Heart left ventricle (tissue), 16 donors: ENCODE measurements at places on chromosomes 16 and 17. TPM values are rescaled to one million over a fixed set of nuclear protein-coding genes. Genes with fewer than 3 reads are reported as not detected.

DNA sequence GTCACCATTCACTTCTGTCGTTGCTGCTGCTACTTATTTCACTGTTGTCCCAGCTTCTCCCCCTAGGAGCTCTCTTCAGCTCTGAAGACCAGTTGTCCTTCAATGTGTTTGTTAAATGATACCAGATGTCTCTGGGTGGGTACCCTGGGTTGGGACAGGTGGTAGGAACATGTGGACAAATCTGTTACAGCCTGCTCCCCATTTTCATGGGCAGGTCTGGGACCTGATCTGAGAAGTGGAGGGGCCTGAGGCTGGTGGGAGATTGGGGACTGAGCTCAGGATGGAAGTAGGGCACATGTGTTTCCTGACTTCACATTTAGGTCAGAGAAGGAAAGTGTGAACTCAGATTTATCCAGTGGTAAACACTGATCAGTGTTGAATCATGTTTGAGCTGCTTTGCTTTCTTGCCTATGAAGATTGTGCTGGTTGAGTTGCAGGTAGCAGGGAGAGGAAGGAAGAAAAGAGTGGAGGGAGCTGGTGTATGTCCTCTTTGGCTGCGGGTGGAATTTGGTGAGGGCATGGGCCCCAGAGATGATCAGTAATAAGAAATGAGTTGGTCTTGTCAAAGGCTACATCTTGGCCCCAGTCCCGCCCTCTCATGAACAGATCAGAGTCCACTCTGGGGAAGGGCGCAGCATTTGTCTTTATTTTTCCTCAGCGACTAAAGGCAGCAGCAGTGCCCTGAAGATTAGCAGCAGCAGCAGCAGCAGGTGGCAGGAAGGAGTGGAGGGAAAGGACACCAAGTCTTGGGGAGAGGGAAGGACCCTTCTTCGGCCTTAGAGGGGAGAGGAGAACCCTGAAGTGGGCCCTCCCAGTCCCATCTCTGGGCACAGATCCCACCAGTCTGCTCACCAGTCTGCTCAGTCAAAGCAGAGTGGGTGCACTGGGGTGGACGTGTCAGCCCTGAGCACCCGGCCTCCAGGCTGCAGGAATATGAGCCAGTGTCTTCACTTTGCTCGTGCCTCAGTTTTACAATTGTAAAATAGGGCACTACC is 6.1 kb upstream of the EFTUD2 start:
- DNase-seq = no peak

DNA sequence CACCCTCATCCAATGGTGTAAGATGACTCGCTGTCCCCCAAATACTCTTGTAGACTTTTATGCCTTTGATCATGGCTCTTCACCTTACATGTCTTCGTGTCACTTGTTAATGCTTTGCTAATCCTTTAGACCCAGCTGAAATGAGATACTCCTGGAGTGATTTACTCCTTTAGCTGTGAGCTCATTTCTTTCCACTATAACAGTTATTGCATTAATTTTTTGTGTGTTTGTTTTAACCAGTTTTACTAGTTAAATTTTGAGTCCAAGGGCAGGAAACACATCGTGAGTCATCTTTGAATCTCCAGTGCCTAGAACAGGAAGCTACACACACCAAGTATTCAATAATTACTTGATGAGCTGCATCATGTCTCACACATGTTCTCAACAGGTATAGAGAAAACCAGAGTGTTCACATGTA is 6.5 kb upstream of the CTCF start:
- no peak for DNase-seq

The FKBP10 gene
- 25.2 TPM for polyA plus RNA-seq

GRCh38 chr17:31224366-31224765 is 72.7 kb downstream of the OMG start:
- no peak for DNase-seq

GRCh38 chr16:11627292-11627663 is 40.6 kb upstream of the LITAF start:
- no peak for DNase-seq

DNA sequence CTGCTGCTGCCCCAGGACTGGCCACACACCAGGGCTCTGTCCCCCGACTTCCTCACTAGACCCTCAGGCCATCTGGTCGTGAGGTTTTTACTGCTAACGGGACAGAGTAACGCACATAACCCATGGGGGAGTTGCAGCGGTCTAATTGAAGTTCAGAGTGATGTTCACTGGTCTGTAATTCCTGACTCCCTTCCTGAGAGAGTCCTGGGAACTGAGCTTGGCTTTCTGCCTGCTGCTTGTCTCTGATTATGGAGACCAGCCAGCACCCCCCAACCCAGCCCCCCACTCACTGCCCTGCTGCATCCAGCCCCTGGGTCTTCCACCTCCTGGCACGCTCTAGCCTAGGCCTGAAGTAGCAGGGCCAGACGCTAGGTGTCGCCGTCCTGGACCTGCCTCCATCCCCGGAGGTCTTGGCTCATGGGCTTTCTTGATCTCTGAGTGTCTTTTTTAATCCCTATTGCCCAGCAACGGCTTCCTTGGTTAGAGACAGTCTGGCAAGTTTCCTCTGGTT is 192.9 kb downstream of the CCDC182 start:
- DNase-seq = no peak

GRCh38 chr16:64627781-64628180 is 494.1 kb downstream of the CDH11 start:
- peak; percentile 68 for DNase-seq
